ENCODE measurements at places on chromosomes 11 and 22. TPM values are rescaled to one million over a fixed set of nuclear protein-coding genes. Genes with fewer than 3 reads are reported as not detected.

The RAD9A gene
- 7.5 TPM for total RNA-seq

The CAT gene
- total RNA-seq: 165 TPM

The ANKK1 gene
- total RNA-seq: 0.16 TPM

The CSRP3 gene
- 24.0 TPM for total RNA-seq

The GAS2 gene
- 18.8 TPM for total RNA-seq

The NTM gene
- total RNA-seq: 27.8 TPM

The BET1L gene
- total RNA-seq: 17.7 TPM
